Suppressor macrophage (primary cell): ENCODE measurements at places on chromosomes 3 and 15.
A peak's percentile ranks its signal among the peaks of the same experiment; 100 is the strongest.

DNA sequence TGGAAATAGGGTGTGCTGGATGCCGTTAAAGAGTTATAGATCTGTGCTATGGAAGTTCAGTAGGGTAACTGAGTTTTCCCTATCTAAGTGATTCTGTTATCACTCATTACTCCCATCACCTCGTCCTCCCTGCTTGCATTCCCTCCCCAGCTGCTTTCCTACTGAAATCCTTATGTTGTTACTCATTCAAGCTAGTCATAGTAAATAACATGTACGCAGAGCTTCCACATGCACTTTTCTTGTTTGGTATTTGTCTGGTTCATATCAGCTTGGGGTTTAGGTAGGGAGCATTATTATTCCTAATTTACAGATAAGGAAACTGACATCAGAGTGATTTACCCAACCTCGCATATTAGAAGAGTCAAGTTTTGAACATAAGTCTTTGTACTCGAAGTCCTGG, 135.1 kb downstream of the HCN4 start:
- DNase-seq: no peak

GRCh38 chr3:102057781-102058421, 208.6 kb downstream of the NFKBIZ start:
- DNase-seq: no peak

- DNase-seq: no peak
Observed at GRCh38 chr3:150149651-150150051, 179.0 kb upstream of the PFN2 start.

DNA sequence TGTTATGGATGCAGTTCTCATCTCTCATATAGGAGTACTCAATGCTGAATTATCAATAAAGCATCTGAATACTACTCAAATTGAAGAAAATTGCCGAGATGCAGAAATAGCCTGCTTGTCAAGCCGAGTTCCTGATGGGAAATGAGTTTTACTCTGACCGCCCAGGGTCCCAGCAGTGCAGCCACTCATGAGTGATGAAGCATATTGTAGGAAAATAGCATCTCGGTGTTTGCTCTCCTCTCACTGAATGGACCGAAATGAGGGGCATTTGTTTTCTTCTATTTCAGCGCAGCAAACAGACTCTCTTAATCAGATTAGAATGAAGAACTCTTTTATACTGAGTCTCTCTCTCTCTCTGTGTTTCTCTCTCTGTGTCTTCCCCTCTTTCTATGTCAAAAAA, 190.0 kb downstream of the GABRB3 start:
- no peak for DNase-seq

- no peak for DNase-seq
Observed at GRCh38 chr15:80214910-80215309, 37.1 kb downstream of the CTXND1 start.

DNA sequence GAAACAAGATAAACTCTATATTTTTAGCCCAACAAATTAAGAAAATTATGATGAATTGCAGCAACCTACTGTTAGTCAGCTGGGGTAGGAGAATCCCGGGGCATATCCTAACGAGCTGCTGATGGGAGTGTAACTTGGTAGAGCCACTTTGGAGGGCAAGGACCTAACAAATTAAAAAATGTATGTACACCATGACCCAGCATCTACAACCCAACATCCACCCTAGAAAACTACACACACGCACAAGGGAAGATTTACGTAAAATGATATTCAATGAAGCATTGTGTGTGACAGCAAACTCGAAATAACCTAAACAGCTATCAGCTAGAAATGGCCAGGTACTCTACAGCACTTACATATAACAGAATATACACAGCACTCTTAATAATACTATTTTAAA, 1.9 kb downstream of the BCL2A1 start:
- DNase-seq: no peak

DNA sequence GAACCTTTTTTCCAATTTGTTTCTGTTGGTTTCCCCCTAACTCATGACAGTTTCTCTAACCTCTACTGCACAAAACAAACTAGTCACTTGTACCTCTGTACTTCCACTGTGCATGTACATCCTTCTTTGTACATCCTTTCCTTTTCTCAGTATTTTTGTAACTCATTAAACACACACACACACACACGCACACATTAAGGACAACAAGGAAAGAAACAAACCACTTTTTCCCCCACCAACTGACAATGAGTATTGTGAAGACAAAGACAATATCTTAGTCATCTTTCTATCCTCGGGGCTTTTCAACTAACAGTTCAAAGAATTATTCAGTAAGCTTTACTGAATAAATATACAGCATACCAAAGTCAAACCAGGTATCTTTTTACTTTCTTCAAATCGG, 170.5 kb downstream of the VPS13C start:
- DNase-seq: no peak

- DNase-seq: no peak
Observed at GRCh38 chr3:150443331-150443741, 35.2 kb downstream of the TSC22D2 start.

DNA sequence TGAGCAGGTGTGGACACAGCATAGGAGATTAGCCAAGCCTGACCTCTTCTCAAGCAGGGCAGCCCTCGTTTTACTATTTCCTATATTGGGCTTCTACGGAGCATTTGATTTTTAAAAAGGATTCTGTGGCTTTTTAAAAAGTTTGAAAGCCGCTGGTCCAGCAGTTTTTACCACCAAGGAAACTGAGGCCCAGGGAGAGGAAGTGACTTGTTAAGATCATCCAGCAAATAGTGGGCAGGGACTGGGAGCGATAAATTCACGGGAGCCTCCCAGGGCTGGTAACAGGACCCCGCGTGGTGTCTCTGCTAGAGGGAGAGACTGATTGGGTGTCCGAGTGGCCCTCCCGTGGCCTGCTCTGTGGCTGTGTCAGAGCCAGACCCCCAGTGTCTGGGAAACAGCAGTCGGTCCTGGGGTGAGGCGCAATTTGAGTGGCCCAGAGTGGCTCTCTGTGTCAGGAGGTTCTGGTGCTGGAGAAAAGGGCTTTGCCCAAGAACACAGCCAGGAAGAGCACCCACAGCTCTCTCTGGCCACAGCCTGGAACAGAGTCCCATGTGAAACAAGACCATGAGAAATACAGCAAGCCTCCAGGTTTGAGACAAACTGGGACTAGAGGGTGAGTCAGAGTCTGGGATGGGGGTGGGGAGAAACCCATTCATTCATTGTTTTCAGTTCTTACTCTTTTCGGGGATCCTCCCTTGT, 4.2 kb downstream of the FURIN start:
- peak; percentile 80 for DNase-seq

- DNase-seq: peak; percentile 88
Observed at GRCh38 chr3:98188545-98188944, 22.0 kb downstream of the OR5H15 start.

- DNase-seq: no peak
Observed at GRCh38 chr3:95511828-95512227, 1302.6 kb upstream of the EPHA6 start.

GRCh38 chr3:157117875-157118654, 41.9 kb downstream of the CCNL1 start:
- no peak for DNase-seq

- DNase-seq: no peak
Observed at GRCh38 chr3:142459096-142459495, 11.3 kb upstream of the XRN1 start.

DNA sequence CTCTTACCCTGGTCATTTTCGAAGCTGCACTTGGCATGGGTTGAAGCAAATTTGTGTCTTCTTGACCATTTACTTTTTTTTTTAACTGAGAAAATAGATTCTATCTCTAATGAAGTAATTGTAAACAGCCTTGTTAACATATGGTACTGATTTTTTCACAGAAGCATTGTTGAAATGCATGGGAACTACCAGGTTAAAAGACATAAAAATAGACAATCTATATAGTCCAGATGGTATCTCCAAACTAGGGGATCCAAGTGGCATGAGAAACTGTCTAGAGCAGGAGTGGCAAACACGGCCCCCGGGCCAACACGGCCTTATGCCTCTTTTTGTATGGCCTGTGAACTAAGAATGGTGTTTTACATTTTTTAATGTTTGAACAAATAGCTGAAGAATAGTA, 41.9 kb downstream of the CACNA1D start:
- no peak for DNase-seq

DNA sequence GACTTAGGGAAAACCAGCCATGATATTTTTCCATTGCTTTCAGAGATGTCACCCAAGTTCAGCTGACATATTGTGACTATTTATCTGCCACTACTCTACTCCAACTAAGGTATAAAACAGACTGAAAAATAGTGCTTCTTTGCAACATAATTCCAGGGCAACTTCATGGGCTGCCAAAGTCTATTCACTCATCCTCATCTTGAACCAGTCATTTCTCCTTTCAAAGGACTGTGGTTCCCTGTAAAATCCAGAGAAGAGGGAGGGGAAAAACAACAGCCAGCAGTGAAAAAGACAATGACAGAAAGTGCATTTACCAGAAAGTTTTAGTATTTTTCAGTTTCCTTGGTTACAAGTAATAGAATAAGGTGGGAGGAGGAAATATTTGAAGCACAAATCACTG, 191.1 kb downstream of the EFHB start:
- DNase-seq: no peak

DNA sequence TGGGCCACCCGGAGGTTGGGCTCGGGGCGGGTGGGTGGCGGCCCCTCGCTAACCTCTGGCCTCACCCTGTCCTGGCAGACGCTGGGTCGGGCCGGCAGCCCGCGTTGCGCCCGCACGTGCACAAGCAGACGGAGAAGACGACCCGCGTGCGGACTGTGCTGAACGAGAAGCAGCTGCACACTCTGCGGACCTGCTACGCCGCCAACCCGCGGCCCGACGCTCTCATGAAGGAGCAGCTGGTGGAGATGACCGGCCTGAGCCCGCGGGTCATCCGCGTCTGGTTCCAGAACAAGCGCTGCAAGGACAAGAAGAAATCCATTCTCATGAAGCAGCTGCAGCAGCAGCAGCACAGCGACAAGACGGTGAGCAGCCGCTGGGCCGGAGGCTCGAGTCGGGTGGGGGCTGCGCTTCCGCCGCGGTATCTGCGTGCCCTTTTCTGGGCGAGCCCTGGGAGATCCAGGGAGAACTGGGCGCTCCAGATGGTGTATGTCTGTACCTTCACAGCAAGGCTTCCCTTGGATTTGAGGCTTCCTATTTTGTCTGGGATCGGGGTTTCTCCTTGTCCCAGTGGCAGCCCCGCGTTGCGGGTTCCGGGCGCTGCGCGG, 3.7 kb downstream of the ISL2 start:
- peak; percentile 17 for DNase-seq

- peak; percentile 69 for DNase-seq
Observed at GRCh38 chr3:78659386-78659987, 1108.3 kb downstream of the ROBO1 start.

DNA sequence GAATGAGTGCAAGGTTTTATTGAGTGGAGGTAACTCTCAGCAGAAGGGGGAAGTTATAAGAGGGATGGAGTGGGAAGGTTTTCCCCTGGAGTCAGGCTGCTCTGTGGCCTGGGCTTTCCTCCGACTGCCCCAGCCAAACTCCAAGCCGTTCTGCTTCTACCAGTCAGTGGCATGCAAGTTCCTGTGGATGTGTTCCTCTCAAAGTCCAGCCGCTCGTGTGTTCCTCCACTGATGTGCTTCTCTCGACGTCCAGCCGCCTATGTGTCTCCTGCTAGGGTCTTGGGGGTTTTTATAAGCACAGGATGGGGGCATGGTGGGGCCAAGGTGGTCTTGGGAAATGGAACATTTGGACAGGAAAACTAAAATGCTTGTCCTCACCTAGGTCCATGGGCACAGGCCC, 9.0 kb upstream of the U2SURP start:
- no peak for DNase-seq

GRCh38 chr3:53974324-53974723, 82.7 kb upstream of the SELENOK start:
- no peak for DNase-seq

GRCh38 chr3:122576174-122576940, 1.1 kb upstream of the PARP15 start:
- peak; percentile 72 for DNase-seq

DNA sequence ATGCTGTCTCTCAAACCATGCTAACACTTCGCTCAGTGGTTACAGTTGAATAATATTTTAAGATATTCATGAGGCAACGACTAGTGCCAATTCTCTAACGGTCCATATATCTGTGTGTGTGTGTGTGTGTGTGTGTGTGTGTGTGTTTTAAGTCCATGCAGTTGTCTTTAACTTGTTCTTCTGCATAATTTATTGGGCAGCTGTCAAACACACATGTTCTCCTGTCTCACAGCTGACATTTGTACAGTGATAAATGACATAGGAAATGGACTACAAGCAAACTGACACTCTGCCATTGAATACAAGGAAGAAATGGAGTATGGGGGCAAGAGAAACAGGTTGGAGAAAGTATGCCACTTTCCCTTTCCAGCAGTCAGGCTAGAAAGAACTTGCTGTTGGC, 172.0 kb downstream of the PDZRN3 start:
- no peak for DNase-seq

DNA sequence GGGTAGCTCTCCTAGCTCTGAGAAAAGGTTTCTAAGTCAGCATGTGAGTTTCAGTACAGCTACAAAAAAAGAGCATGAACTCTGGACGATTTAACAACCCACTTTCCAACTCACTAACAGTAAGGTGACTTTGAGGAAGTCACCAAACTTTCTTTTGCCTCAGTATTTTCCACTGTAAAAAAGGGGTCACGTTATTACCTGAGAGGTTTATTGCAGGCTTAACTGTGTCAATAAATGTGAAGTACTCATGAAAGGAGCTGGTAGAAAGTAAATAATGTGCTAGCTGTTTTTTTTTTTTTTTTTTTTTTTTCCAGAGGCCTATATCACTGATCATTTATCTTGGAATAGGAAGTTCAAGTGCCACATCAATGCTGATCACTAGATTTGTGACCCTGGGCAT, 89.3 kb downstream of the PLSCR2 start:
- no peak for DNase-seq

- DNase-seq: peak; percentile 53
Observed at GRCh38 chr15:98421419-98422129, 226.8 kb upstream of the IGF1R start.

DNA sequence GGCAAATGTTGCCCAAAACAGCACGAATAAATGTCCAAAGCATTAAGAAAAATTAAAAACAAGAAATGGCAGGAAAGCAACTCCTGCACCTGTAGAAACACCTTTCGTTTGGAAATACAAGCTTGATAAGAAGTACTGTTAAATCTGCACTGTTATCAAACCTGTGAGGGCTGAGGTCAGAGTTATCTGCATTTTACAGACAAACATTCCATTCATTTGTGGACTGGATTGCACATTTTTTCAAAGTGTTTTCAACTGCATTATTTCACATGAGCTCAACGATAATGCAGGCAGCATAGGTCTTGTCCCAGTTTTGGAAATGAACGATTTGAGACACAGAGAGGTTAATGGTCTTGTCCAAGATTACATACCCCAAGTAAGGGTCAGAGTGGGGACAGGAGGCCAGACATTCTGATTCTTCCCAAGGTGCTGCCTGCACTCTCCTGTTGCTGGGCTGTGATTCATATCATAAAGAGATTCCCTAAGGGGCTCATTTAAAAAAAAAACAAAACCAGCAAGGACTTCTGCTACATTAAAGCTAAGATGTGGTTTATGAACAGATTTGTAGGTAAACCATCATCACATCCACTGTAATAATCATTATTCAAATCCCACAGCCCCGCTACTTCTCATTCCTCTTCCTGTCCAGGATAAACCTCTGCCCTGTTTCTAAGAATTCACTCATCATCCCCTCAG, 13.0 kb downstream of the GUCA1C start:
- no peak for DNase-seq

- DNase-seq: no peak
Observed at GRCh38 chr3:128466840-128467541, at the start of gene DNAJB8. DNAJB8 (minus strand) TSS chr3:128466890; CDS start chr3:128463245, 3,645 bp downstream.

GRCh38 chr3:193982258-193982659, 153.7 kb upstream of the HES1 start:
- no peak for DNase-seq

- peak; percentile 80 for DNase-seq
Observed at GRCh38 chr15:63501256-63502089, 2.9 kb upstream of the USP3 start.

GRCh38 chr3:81270603-81271379, 490.7 kb downstream of the GBE1 start:
- no peak for DNase-seq
